ENCODE measurements at places on chromosomes 6 and 20.

- no peak for DNase-seq
These were observed 104.0 kb downstream of the MKKS start for GRCh38 chr20:10330071-10330470.

- no peak for DNase-seq
These were observed 69.9 kb upstream of the FLRT3 start for GRCh38 chr20:14407336-14407735.

DNA sequence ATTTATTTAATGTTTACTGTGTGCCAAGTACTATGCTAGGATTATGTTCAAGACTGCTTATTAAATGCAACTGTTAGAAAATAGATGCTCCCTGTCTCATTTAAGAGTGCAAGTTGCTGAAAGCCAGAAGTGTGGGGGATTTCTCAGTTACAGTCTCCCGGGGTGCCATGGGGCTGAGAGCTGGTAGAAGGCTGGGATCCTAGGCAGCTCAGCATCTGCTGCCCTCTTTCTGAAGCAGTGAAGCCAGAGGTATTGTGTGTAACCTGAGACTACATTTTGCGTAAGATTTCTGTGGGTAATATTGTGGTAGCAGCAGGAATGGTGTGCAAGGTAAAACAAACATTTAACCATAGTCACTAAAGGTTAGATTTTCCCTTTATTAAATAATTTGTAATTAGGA lies 120.6 kb downstream of the AKAP7 start:
- DNase-seq, result no peak

- no peak for DNase-seq
These were observed 5.7 kb downstream of the TUBB2A start for GRCh38 chr6:3151691-3152090.

GRCh38 chr6:53315086-53315724 lies 33.5 kb downstream of the ELOVL5 start:
- no peak for DNase-seq

DNA sequence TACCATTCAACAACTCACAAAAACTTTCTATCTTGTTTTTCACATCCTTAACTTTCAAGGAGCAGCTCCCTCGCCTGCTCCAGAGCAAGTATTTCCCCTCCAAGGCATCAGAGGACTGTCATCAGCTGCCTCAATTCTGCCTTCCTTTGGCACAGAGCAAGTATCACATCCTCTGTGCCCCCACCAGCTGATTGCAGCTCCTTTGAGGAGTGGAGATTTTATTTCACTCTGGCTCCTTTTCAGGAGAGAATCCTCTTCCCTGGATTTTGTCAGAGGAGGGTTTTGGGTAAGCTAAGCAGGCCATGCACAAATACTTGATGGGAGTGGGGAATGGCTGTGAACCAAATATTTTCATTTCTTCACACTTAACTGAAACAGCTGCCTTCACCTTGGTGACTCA lies 610.5 kb upstream of the FLRT3 start:
- DNase-seq, result no peak

DNA sequence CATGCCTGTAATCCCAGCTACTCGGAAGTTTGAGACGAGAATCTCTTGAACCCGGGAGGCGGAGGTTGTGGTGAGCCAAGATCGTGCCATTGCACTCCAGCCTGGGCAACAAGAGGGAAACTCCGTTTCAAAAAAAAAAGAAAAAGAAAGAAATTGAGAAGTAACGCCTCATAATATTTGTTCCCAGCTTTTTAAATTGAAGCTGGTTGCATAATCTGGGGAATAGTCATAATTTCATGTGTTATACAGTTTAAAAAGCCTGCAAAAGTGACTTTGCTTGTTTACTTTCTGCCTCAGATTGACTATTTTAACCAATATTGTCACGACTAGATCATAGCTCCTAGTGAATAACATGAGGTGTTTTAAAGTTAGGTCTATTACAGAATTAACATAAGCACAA lies 7.2 kb downstream of the FAM217B start:
- DNase-seq, result no peak

GRCh38 chr6:11245381-11246256 lies 13.2 kb upstream of the NEDD9 start:
- DNase-seq, result no peak

GRCh38 chr6:20757761-20758160 lies 223.5 kb downstream of the CDKAL1 start:
- no peak for DNase-seq
